ENCODE measurements at places on chromosomes 3 and 15.

- DNase-seq: no peak
Observed at GRCh38 chr15:64138331-64138941, 13.1 kb upstream of the SNX22 start.

DNA sequence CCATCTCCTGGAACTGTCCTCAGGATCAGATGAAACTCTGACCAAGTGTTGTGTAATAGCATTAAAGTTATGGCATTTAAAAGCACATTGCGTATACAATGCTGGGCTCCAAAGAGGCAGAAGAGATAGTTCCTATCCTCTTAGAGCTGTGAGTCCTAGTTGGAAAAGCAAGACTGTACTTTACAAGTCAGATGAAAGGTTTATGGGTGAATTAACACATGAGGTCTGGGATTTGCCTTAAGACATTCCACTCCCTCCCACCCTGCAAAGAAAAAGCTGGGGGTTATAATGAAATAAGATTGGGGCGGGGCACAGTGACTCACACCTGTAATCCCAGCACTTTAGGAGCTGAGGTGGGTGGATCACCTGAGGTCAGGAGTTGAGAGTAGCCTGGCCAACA is 35.6 kb downstream of the SNAPC5 start:
- DNase-seq: no peak

DNA sequence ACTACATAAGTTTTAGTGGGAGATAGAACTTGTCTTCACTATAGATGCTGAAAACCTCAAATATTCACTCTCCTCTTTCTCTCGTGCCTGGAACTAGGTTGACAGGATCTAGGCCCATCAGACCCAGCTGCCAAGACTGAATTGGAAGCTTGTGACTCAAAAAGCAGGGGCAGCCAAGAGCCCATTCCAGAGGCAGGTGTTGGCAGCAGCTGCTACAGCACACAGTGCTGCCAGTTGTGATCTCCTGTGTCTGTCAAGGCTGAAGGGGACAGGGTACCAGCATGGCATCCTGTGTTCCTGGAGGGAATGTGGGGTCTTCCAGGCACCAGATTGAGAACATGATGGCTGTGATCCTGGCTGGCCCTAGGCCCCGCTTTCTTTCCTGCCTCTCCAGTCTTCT is 92.5 kb upstream of the MB21D2 start:
- DNase-seq: no peak

DNA sequence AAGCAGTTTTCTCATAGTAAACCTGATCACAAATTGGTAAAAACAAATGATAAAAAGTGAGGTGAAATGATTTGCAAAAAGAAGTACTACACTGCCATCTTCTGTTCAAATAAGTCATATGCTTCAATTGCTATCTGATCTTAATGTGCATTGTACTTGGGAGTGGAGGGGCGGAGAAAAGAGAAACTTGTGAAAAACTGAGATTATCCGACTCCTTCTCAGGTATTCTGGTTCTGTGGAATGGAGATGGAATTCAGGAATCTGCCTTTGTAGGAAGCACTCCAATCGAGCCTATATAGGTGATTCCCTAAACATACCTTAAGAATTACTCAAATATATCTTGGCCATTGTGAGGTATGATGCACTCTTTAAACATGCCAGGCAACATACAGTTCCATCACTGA is 180.6 kb downstream of the CHL1 start:
- DNase-seq: no peak

- no peak for DNase-seq
Observed at GRCh38 chr3:150220799-150221198, 187.3 kb upstream of the TSC22D2 start.

- DNase-seq: no peak
Observed at GRCh38 chr15:55224892-55225291, 28.2 kb upstream of the RSL24D1 start.

DNA sequence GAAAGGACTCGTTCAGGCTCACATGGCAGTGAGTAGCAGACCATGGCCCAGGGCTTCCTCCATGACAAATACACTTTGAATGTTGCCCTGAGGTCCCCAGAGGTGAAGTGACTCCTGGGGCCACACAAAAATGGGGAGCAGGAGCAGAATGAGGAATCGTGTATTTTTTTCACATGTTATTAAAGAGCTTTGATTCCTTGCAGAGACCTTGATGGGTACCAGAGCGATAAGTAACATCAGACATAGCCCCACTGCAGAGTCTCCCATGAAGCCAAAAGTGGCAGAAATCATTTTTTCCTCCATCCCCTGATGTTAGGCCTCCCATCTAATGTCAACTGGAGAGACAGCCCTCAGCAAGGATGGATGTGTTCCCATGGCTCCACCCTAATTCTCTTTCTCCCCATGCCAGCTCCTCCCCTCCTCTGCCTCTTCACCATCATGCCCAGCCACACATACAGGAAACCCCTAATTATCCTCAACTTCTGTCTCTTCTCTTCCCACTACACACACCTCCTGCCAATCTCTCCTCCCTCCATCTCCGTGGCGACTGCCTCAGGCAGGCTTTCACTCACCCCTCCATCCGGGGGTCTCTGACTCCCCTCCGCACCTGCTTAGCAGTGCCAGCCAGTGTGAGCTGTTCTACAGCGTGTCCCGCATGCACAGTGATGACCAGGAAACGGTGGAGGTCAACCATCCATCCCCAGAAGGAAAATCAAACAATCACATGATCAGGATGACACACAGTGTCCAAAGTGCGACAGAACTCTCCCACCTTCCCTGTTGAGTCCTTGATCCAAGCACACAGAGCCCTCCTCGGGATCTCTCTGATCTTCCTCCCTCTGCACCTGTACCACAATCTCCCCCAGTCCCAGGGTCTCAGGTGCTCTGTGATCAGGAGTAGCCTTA is 7.1 kb upstream of the SSUH2 start:
- DNase-seq: no peak

All from activated CD4-positive, CD25-positive, alpha-beta regulatory T cell treated with anti-CD3 and anti-CD28 coated beads, Interleukin-2, amount 50 U/mL, for 72 hours (primary cell).